ENCODE measurements at places on chromosomes 4 and X.

GRCh38 chrX:85196319-85196718 is 47.3 kb downstream of the SATL1 start:
- no peak overlapping the region for H3K4me3 ChIP-seq
- no peaks in the 10 kb centered on the region for H3K27me3 ChIP-seq
- no peak overlapping the region for H3K27ac ChIP-seq
- no peaks in the 10 kb centered on the region for H3K4me1 ChIP-seq
- H3K36me3 ChIP-seq = no peaks in the 10 kb centered on the region

- no peaks in the 10 kb centered on the region for H3K36me3 ChIP-seq
- H3K4me3 ChIP-seq = no peak overlapping the region
- H3K27ac ChIP-seq = no peak overlapping the region
- H3K27me3 ChIP-seq = no peaks in the 10 kb centered on the region
Observed at GRCh38 chr4:182555997-182556418, 312.8 kb downstream of the TENM3 start.

- H3K36me3 ChIP-seq = no peaks in the 10 kb centered on the region
- peaks cover 75% of the 10 kb centered on the region for H3K4me1 ChIP-seq
- no peaks in the 10 kb centered on the region for H3K27me3 ChIP-seq
- H3K27ac ChIP-seq = peak overlapping the region; percentile 97
- no peak for DNase-seq
Observed at GRCh38 chrX:12949205-12949926, 25.5 kb upstream of the TMSB4X start.

- DNase-seq = no peak
- no peak overlapping the region for H3K4me3 ChIP-seq
- no peaks in the 10 kb centered on the region for H3K36me3 ChIP-seq
- no peaks in the 10 kb centered on the region for H3K4me1 ChIP-seq
- no peaks in the 10 kb centered on the region for H3K27me3 ChIP-seq
Observed at GRCh38 chr4:184590196-184590595, 59.1 kb downstream of the CASP3 start.

DNA sequence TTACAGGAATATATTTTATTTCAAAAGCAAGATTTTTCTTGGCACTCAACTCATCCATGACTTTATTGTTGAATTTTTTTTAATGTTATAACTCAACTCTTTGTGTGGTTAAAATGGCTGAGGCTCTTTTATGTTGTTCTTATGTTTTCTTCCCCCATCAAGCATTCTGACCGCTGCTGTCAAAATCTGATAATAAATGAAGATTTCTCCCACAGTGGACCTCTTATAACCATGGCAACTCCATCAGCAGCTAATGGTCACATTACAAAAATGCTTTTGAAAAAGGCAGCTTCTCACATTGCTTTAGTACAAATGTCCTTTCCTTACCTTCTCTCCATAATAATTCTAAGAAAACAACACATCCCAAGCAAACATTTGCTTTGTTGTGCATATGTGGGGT is 96.0 kb upstream of the ATOH1 start:
- no peaks in the 10 kb centered on the region for H3K4me1 ChIP-seq
- H3K27ac ChIP-seq = no peak overlapping the region
- H3K27me3 ChIP-seq = no peaks in the 10 kb centered on the region
- DNase-seq = no peak
- no peaks in the 10 kb centered on the region for H3K36me3 ChIP-seq

GRCh38 chrX:39459952-39460351 is 637.8 kb downstream of the BCOR start:
- no peak overlapping the region for H3K27ac ChIP-seq
- no peaks in the 10 kb centered on the region for H3K4me1 ChIP-seq
- DNase-seq = no peak

DNA sequence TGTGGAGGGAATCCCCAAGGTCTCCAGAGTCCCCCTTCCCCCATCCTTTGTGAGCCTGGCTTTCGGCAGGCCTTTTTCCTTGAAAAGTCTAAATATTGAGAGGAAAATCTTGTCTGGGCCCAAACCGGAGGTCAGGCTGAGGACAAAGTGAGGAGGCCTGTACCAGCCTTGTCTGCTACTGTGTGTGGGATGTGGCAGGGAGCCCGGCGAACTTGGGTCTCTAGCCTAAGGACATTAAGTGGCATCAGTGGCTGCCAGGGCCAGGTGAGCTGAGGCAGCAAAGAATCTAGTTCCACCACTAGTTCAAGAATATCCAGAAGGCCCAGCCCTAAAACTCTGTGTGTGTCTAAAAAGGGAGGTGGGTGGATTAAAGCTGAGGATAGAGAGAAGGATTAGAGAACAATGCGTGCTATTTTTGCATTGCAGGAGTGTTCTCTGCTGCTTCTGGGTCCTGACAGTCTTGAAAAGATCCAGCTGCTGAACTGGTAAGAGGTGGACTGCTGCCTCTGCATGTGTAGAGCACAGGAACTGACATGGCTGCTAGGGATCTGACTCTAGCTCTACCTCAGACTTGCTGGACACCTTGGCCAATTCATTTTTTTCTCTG is 1.2 kb upstream of the AMER1 start:
- no peak for DNase-seq
- no peaks in the 10 kb centered on the region for H3K27me3 ChIP-seq
- no peaks in the 10 kb centered on the region for H3K36me3 ChIP-seq
- peaks cover 11% of the 10 kb centered on the region for H3K4me1 ChIP-seq
- peak overlapping the region; percentile 92 for H3K27ac ChIP-seq

DNA sequence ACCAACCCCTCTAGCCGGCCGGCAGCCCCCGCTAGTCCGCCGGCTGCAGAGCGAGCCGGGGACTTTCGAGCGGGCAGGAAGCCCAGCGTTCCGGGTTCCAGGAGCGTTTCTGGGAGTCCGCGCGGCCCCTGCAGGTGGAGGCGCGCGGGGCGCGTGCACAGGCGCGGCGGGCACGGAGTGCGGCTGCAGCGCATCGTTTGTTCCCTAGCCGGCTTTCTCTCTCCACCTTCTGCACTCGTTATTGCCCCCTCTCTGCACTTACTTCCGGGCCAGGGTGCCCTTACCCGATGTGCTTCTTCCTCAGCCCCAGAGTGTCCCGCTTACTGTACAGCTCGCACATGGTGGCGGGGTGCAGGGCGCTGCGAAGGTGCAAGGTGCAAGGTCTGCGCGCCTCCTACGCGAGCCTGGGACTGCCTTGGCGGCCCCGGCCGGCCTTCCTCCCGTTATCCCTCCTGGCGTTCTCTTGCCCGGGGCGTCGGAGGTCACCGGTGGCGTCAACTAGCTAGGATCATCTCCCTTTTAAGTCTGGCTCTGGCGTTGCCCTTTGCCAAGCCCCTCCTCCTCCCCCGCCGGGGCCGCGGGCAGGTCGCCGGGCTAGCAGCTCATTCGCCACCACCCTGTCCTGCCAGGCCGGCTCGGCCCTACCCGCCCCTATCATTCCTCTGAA is at the start of gene ETNPPL:
ETNPPL (minus strand) TSS at position 495 of the 667 bp plus-strand sequence; CDS start at position 340, 155 bp downstream.
- peaks cover 12% of the 10 kb centered on the region for H3K4me1 ChIP-seq
- peak; percentile 53 for DNase-seq
- H3K27ac ChIP-seq = no peak within 1 kb of the TSS

GRCh38 chrX:151688695-151689094 is 6.6 kb upstream of the PRRG3 start:
- no peak overlapping the region for H3K27ac ChIP-seq
- peaks cover 5% of the 10 kb centered on the region for H3K27me3 ChIP-seq
- no peaks in the 10 kb centered on the region for H3K4me1 ChIP-seq
- no peak for DNase-seq

DNA sequence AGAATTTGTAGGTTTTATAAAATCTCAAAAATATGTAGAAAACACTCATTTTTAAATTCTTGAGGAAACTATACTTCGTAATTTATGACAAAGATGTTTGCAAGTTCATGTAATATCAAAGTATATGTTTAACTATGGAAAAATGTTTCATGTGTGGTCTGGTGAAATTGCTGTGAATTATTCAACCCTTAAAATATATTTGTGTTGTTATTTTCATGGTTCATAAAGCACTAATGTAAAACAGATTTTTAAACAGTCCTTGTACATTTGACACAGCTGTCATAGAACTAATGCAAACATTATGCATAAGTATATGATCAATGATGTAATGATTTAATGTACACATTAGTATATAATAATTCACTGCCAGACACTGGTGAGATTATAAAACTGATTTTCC is 83.1 kb upstream of the ARSJ start:
- no peak overlapping the region for H3K27ac ChIP-seq
- no peaks in the 10 kb centered on the region for H3K36me3 ChIP-seq
- no peaks in the 10 kb centered on the region for H3K4me1 ChIP-seq
- no peaks in the 10 kb centered on the region for H3K27me3 ChIP-seq
- no peak for DNase-seq
